DMS53 (cell line): ENCODE measurements at places on chromosomes 7 and 10.

DNA sequence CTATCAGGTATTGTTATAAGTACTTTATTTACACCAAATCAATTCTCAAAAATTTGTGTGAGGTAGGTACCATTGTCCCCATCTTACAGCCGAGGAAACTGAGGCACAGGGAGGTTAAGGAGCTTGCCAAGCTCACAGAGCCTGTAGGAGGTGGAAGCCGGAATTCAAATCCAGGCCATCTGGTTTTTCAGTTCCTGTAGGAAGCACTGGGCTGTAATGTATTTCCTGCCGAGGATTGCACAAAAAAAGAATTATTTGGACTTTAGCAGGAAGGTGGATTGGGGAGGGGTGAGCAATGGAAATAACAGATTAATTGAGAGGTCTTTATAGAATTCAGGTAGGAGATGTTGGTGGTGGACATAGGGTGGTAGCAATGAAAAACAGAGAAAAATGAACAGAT lies 315.3 kb upstream of the AUTS2 start:
- DNase-seq = no peak

GRCh38 chr7:131619336-131620305 lies 63.2 kb upstream of the PODXL start:
- DNase-seq = no peak

DNA sequence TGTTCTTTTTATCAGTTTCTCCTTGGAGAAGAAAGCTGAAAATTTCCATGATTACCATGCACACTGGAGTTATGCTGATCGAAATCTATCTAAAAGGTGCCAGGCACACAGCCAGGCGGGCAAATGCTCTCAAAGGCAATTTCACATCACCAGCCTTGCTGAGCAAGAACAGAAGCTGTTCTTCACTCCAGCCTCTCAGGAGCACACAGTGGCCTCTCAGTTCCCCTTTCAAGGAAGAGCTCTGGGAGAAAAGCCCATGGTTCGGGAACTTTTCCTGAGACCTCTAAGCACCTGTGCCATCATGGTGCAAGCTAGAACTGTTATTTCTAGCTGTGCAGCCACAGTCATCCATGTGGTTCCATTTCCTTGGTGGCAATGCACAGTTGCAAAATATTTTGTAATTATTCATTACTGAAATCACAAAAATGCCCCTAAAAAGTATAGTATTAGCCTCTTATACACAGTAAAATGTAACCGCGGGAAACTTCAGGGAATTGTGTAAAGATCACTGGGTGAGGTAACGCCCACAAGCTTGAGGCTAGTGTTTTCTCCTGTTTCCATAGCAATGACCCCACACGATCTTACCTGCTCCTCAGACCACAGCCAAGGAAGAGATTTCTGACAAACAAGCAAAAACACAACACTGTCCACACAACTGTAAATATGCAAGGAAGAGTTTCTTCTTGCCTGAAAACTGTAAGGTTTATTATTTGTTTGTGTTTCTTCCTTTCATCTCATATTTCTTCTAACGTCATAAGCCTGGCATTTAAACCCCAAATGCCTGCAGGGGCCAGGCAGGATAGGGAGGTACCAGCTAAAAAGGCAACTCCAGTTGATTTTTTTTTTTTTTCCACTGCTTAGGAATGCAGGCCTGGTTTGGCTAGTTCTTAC lies 121.2 kb downstream of the FAM107B start:
- peak; percentile 53 for DNase-seq

- no peak for DNase-seq
Measured at GRCh38 chr10:49622426-49623425, 8.9 kb downstream of the CHAT start.

DNA sequence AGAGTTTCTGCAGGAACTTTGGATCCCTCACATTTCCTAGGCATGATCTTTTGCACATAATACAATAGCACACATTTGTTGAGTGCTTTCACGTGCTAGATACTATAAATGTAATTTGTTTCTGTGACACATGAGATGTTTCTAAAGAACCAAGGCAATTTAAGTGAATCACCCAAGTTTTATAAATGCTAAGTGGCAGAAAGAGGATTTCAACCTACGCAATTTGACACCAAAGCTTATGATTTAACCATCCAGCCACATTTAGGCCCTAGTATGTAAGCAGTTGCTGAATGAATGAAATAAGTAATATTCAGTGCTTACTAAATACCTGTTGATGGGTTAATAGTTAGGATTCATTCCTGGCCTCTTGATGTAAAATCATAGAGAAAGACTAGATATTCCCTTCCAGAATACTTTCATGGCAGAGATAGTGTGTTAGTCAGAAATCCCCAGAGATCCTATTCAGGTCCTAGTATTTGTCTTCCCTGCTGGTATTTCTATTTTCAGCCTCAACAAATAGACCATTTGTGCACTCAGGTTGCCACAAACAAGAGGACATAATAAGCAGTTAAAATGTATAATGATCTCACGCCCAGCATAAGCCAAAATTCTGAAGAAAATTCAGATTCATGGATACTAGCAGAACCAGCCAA lies 572.6 kb downstream of the IPMK start:
- no peak for DNase-seq

- DNase-seq = no peak
Measured at GRCh38 chr7:133797818-133798520, 329.2 kb upstream of the LRGUK start.

DNA sequence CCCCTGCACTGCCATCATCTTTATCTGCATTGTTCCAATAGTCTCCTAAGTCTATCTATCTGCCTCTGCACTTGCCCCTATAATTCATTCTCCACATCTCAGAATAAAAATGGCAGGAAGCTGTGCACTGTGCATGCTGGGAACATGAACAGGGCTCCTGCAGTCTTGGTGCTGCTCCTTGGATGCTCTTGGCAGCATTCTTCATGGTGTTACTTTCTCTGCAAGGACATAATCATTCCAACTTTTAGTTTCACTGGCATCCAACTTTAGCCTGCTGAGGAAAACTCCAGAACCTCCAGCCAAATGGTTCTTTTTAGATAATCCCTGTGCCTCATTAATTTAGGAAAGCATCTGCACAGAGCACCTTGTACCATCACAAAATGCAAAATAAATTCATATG lies 208.3 kb downstream of the STK31 start:
- DNase-seq = no peak

GRCh38 chr7:83807774-83808173 lies 158.8 kb upstream of the SEMA3E start:
- no peak for DNase-seq

- no peak for DNase-seq
Measured at GRCh38 chr10:96685306-96685705, 35.0 kb downstream of the PIK3AP1 start.

- no peak for DNase-seq
Measured at GRCh38 chr10:130159192-130159794, 23.1 kb downstream of the GLRX3 start.

DNA sequence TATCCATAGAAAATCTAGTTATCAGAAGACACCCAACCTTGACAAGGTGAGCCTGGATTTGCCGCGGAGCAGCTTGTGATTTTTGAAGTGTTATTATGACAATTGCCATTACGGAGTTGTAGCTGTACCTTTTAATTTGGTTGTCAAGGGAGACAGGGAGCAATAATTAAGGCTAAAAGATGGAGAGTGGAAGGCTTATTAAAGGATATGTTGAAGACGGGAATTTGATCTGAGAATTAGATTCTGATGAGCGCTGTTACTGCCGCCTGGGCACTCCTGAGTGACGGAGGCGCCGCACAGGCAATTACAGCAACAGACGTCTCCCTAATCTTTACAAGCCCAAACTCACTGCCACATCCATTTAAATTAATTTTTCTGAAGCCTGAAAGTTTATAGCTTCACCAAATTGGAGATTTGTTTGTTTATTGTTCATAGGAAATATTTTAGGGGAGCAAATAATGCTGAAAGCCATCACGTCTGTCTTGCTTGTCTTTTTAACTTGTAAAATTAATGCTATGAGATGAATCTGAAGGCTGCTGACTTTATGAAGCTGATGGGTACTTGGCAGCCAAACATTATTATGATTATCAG lies 475.0 kb upstream of the ADARB2 start:
- DNase-seq = no peak

DNA sequence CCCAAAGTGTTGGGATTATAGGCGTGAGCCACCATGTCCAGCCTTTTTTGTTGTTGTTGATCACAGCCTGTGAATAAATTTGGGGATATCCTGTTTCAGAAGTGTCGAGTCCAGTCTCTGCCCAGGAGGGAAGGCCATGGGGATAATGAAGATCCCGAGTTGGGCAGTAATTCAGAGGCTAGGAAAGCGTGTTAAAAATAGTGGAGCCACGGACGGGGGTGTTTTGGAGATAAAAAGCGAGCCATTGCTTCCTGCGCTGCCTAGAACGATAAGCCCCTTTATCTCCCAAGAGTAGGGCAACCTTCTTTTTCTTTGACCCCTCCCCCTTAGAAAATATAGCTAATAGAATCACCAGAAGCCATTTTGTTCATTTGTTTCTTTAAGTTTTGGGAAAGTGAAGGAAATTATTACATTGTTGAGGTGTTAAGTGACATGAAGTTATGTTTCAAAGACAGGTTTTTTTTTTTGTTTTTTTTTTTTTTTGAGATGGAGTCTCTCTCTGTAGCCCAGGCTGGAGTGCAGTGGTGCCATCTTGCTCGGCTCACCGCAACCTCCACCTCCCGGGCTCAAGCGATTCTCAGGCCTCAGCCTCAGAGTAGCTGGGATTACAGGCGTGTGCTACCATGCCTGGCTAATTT lies 43.3 kb downstream of the IL15RA start:
- no peak for DNase-seq

GRCh38 chr10:110512461-110513187 lies 14.9 kb downstream of the DUSP5 start:
- peak; percentile 40 for DNase-seq

DNA sequence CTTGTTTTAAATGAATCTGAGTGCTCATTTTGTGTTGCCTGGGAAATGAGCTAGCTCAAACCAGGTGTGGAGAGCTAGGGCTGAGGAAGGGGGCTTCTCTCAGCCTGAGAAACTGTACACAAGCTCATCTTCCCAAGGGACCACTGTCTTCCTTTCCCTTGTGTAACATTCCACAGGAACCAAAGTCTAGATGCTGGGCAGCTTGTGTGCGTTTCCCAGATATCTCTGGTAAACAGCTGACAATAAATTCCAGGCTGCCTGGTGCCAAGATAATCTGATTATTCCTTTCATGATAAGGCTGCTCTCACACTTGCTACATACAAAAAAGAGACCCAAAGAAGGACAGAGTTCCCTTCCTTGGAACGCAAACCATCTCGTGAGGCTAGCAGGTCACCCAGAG lies 33.1 kb upstream of the MKLN1 start:
- no peak for DNase-seq

DNA sequence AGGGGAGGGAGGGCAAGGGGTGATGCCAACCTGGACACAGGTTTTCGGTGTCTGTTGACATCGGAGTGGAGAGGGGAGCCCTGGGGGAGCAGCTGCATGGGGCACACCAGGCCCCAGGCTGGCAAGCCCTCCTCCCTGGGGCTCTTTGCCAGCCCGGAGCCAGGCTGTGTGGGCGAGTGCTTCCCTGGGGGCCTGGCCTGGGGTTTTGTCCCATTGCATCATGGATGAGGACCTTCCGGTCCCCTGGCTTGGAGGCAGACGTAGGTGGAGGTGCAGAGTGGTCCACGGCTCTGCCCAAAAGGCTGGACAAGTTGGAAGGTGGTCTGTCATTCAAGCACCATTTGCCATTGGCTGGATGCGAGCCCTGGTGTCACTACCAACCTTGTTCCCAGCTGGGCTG lies 34.8 kb downstream of the ZMIZ1 start:
- DNase-seq = no peak

DNA sequence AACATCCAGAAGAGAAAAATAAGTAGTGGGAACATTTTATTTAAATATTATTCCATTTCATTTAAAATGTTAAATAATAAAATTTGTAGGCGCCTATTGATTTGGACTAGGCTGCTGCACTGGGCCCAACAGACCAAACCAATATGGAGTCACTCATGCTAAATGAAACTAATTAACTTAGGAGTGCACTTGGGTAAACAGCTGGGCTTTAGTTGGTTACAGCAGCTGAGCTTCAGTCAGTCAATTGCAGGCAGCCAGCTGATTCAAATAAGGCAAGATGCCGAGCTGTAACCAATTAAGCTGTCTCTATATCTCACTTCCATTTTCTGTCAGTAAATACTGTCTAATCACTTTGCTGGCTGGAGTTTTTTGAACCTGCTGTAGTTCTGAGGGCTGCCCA lies 102.1 kb upstream of the WDR11 start:
- DNase-seq = no peak

DNA sequence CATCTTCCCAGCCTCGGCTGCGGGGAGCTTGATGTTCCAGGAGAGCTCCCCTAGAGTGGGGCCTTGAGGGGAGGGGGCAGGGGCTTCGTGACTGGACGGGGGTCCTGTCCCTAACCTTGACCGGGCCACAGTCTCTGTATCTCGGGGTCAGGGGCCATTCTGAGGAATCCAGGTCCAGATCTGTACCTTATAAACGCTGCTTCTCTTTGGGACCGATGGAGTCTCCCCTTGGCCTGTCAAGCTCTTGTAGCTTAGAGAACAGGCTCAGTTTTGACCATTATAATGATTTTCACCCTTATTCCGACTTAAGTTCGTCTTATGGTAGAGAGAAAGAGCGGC lies 831 bp downstream of the ZKSCAN5 start:
- DNase-seq = no peak

GRCh38 chr7:123916240-123916724 lies 8.8 kb upstream of the SPAM1 start:
- DNase-seq = peak; percentile 73

- no peak for DNase-seq
Measured at GRCh38 chr7:125529249-125529648, 599.6 kb upstream of the POT1 start.

DNA sequence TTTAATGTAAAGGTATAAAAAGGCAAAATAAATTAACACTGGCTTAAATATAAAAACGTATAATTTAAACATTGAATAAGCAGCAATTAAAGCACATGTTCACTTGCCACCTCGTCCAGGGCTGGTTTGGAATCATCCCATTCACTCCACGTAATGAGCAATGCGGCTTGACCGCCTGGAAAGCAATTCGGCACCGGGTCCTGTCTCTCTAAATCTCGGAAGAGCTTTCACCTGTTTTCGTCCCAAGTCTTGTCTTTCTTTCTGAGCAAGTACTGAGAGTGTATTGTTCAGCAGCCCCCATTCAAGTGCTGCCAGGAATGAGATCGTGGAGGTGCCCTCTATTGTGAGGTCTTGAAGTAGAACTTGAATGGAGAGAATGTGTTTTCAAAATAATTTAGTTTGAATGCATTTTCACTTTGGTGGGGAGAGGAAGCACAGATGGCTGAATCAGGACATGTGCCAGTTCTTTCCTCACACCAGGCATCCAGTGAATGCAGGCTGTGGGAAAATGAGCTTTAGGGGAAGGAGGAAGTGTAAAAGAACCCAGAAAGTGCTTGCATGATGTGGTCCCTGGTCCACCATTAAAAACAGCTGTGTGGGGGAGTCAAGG lies 515.2 kb downstream of the REEP3 start:
- no peak for DNase-seq
